Activated T-cell treated with anti-CD3 and anti-CD28 coated beads, Interleukin-2, amount 50 U/mL, for 72 hours (primary cell): ENCODE measurements at places on chromosomes 1 and 21.

DNA sequence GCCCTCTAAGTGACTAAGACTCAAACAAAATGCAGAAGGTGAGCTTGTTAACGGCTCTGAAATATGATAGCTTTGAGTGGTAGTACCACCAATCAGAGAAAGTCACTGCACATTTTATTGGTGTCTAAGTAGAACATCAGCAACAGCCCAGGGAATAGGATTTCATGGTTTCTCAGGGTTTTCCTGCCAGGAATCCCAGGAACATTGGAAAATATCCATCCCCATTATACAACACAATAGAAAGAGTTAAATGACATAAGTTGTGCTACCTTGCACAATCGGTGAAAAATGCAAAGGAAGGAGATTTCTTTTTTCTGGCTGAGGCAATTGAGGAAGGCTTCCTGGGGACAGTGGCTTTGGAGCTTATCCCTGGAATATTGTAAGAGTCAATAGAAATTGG, 283.1 kb downstream of the HLX start:
- no peak for DNase-seq

- no peak for DNase-seq
Observed at GRCh38 chr1:185238447-185238846, 78.6 kb downstream of the IVNS1ABP start.

DNA sequence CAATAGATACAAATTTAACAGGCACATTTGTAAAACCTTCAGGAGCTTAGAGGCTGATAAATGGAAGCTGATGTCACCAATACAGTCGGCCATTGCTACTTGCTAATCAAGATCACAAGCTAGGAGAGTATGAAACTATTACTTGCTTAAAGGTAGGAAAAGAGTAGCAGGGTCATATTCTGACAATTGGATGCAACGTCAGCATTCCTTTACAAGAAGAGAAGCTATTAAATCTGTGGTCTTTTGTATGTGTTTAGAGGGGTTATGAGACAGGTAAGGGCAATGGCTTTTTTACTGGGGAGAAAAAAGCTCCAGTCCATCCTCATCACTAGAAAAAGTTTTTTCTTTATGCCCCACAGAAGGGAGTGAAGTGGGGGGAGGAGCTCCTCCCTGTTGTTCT, 11.7 kb upstream of the CD48 start:
- no peak for DNase-seq

GRCh38 chr1:211344152-211344618, 17.6 kb downstream of the TRAF5 start:
- no peak for DNase-seq

DNA sequence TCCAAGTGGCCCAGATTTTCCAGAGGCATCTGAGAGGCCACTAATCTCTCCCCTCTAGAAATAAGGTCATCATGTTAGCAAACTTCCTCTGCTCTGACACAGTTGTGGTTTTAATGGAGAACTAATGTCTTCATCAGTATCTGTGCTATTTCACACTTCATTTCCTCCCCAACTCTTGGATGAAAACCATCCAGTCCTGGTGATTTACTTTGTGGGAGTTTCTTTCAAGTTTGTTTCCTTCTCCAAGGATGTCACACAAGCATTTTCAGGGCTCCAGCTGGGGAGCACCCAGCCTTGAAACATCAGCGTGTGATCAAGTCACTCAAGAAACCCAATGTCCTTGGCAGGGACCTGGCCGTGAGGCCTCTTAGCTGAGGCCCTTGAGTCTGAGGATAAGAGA, 38.8 kb downstream of the TBX15 start:
- no peak for DNase-seq

- no peak for DNase-seq
Observed at GRCh38 chr1:224312025-224312424, 17.9 kb downstream of the NVL start.

GRCh38 chr1:114124644-114125043, 29.0 kb downstream of the SYT6 start:
- DNase-seq, result no peak

- peak; percentile 54 for DNase-seq
Observed at GRCh38 chr1:148353461-148354283, 129.4 kb downstream of the PPIAL4G start.

DNA sequence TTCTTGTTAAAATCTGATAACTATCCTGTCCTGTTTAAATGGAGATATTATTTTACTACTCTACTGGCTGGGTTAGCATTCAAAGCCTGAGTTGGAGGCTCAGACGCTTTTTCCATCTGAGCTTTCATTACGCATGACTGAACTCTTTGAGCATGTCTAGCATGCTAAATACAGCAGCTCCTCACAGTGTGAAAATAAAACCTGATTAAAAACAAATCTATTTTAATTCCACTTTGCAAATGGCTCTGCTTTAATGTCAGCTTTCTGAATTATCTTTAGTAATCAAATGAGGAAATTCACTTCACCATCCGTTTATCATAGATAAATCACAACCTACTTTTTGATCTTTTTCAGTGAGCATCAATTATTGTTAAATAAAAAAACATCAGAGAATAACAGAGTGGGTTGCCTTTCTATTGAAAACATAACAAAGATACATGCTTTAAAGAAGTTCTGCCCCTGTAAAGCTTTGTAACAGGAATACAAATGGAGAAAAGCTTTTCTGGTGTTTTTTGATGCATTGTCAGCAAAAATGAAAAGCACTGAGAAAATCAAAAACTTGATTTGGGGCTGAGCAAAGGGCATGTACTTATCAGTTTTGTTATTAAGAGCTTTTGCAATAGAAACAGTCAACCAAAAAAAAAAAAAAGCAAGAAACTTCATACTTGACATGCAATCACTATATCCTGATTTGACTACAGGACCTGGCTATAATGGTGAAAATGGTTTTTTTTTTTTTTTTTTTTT, 3.5 kb upstream of the SPEN start:
- no peak for DNase-seq

DNA sequence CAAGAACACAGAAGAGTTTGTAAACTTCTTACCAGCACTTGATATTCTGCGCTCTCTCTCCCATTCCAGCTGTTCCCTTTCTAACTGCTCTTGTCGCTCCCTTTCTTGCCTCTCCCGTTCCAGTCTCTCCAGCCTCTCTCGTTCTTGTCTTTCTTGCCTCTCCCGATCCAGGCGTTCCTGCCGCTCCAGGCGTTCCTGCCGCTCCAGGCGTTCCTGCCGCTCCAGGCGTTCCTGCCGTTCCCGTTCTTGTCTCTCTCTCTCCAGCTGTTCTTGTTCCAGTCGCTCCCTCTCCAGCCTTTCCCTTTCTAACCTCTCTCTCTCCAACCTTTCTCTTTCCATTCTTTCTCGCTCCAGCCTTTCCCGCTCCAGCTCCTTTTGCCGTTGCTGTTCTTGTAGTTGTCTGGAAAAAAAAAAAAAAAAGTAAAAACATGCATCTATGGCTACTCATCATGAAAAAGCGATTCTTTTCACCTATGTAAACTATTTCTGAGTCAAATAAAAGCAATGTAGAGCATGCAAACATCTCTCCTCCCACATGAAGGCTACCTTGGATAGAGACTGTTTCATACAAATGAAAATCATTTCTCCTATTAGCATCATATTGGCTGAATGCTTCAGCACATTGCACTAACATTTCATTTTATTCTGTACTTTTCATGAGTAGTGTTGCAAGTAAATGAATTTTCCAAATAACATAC, 91.5 kb upstream of the LBR start:
- DNase-seq, result no peak

DNA sequence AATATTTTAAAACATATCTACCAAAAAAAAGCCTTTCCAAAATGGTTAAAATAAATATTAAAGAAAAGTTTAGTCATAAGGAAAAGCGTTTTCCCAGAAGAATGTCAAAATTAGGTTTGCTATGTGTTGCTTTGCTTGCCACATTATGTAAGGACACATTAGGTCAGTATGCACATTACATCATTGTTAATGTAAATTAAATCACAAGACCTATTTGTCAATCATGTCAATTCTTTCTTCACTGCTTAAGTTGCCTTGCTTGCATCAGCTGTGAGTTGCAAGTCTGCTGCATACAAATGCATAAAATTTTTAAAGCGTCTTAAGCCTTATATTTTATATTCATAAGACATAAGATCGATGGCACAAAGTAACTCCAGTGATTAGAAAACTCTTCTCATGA, 448.9 kb downstream of the PCP4 start:
- DNase-seq, result no peak

DNA sequence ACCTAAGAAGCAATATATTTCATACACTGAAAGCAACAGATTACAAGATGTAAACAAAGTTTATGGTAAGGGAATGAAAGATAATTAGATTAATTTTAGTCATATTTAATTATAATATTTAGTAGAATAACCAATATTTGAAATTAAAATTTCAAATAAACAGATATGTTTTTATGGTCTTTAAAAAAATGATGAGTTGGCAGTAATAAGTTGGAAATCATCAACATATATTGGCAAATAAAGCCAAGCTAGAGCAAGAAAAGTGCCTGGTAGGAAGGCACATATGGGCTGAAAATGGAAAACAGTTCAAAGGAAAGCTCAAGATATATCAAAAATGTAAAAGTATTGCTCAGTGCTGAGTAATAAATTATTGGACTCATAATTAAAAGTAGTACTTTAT, 1274.0 kb downstream of the AMY1C start:
- no peak for DNase-seq

GRCh38 chr1:20477348-20478056, 8.5 kb downstream of the CAMK2N1 start:
- DNase-seq, result no peak

- no peak for DNase-seq
Observed at GRCh38 chr1:117632269-117633067, 26.6 kb downstream of the TENT5C start.

DNA sequence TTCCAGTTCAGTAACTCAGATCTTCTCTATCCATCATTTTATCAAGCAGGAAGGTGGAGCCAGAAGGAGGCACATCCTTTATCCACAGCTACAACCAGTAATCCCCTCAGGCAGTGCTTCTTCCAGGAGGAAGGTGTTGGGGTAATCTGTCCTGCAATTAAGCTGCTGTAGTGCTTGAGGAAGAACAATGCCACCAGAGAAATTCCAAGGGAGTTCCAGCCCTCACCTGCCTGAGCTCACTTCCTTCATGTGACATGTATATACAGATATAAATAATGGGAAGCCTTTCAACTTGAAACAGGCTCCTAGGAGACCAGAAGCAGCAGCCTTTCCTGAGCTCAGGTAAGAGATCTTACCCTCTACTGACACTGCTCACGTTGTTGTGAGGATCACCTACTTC, 2.2 kb upstream of the IL20 start:
- no peak for DNase-seq

DNA sequence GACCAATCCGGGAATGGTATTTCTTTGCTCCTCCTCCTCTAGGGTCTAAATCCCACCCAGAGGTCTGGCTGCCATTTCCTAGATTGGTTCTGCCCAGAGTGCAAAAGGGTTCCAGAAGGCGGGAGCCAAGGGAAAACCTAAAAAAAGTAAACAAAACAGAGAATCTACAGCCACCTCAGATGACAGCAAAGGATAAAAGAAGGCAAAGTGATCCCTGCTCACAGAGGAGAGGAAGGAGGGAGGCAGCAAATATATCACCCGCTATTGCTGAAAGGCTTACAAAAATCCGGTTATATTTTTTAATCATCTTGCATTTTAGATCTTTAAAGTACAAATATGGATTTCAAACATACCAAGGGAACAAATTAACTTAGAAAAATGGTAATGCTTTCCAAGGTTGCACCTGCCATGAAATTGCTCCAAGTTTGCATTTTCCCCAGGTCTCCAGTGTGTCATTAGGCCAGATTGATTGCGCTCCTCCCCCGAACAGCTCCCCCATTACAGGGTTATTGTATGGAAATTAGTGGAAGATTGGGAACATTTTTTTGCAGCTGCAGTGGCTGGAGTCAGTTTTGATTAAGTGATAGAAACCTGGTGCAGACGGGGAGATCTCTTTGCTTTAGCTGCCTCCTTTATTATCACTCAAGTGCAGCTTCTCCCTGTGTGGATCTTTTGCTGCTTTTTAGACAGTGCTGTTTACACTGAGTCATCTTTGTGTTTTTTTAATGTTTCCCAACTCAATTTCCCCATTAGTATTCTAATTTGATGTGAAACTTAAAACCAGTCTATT, 280.5 kb upstream of the CAMK1G start:
- DNase-seq, result no peak

- no peak for DNase-seq
Observed at GRCh38 chr1:198947456-198947855, 308.6 kb downstream of the PTPRC start.

GRCh38 chr1:38648417-38648816, 211.2 kb downstream of the RRAGC start:
- no peak for DNase-seq

GRCh38 chr1:183778045-183778444, 26.9 kb upstream of the RGL1 start:
- no peak for DNase-seq

DNA sequence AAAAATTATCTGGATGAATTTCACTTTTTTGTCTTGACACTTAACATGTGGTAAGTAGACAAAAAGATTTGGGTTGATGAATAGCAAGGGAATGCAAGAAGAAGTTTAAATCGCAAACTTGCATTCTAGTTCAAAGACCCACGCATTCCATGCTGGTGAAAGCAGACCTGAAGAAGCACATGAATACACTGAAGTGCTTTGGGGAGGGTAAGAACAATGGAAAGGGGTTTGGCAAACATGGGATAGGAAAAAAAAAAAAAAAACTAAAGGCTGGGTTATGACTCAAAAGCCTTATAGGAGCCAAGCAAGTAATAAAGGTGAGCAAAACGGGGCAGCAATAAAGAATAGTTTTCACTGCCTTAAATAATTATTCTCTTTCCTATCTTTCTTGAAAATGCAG, 450.2 kb downstream of the LMO4 start:
- no peak for DNase-seq

GRCh38 chr1:98336472-98337083, 324.9 kb upstream of the SNX7 start:
- no peak for DNase-seq
